ENCODE measurements at places on chromosomes 12 and 14.

- no peak for DNase-seq
These were observed 64.7 kb downstream of the RPS6KA5 start for GRCh38 chr14:90995785-90996184.

- DNase-seq = no peak
These were observed 62.7 kb upstream of the PTGR2 start for GRCh38 chr14:73788701-73789551.

- DNase-seq = no peak
These were observed 222.2 kb downstream of the SEC23A start for GRCh38 chr14:38880643-38881524.

- DNase-seq = no peak
These were observed 66.1 kb upstream of the GRIP1 start for GRCh38 chr12:66744956-66745383.

GRCh38 chr12:69151254-69151764 is 88.1 kb upstream of the CPSF6 start:
- no peak for DNase-seq

GRCh38 chr12:67798768-67799167 is 150.2 kb downstream of the DYRK2 start:
- no peak for DNase-seq

GRCh38 chr12:27781680-27782079 is 1.6 kb upstream of the MANSC4 start:
- no peak for DNase-seq

DNA sequence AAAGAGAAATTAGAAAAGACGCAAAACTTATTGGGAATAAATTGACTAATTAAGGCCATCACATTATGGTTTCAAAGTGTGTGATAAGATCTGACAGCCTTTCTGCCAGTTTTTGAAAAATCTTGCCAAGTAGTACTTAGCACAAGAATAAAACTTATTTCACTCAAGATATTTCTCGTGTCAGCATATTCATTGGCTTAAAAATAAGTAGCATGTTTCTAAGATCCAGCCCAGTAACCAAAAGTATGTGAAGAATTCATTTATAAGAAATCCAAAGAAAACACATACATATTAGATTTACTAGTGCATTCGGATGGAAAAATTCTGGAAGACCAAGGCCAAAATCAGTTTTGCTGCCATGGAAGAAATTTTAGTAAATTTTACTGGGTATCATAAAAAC is 1135.0 kb downstream of the GALC start:
- DNase-seq = no peak

DNA sequence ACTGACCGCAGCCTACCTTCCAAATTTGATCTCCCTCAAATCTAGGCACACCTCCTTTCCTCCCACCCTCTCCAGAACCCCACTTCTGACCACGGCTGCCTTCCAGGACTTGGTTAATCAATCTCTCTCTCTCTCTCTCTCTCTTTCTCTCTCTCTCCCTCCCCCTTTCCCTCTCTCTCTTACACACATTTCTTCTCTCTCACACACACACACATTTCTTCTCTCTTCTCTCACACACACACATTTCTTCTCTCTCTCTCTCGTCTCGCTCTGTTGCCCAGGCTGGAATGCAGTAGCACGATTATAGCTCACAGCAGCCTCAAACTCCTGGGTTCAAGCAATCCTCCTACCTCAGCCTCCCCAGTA is 521 bp upstream of the GMFB start:
- DNase-seq = no peak

DNA sequence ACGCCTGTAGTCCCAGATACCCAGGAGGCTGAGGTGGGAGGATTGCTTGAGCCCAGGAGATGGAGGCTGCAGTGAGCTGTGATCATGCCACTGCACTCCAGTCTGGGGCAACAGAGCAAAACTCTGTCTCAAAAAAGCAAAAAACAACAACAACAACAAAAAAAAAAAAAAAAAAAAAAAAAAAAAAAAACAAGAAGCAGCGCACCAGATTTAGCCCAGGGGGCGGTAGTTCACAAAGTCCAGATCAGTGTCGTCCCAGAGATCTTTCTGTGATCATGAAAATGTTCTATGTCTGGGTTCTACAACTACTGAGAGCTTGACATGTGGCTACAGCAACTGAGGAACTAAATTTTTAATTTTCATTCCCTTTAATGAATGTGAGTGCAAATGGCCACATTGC is 27.4 kb downstream of the OAS2 start:
- DNase-seq = no peak

GRCh38 chr12:91523831-91524230 is 341.2 kb upstream of the DCN start:
- no peak for DNase-seq

- DNase-seq = no peak
These were observed 130.8 kb upstream of the RAP1B start for GRCh38 chr12:68479896-68480291.

DNA sequence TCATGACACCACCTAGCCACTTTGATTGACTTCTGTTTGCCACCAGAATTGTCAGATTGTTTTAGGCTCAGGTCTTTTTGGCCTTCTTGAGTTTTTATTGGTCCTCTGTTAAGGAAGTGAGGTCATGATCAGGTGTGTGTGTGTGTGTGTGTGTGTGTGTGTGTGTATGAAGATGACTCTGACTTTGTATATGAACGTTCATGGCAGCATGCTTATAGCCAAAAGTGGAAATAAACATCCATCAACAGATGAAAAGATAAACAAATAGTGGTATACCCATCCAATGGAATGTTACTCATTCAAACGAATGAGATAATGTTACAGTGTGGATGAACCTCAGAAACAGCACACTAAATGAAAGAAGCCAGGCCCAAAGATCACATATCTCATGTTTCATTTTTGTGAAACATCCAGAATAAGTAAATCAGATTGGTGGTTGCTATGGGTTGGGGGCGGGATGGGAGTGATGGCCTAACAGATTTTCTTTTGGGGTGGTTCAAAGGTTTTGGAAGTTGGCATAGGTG is 258.6 kb downstream of the KTN1 start:
- DNase-seq = no peak
